Foreskin fibroblast (primary cell): ENCODE measurements at places on chromosomes 5 and 9.

DNA sequence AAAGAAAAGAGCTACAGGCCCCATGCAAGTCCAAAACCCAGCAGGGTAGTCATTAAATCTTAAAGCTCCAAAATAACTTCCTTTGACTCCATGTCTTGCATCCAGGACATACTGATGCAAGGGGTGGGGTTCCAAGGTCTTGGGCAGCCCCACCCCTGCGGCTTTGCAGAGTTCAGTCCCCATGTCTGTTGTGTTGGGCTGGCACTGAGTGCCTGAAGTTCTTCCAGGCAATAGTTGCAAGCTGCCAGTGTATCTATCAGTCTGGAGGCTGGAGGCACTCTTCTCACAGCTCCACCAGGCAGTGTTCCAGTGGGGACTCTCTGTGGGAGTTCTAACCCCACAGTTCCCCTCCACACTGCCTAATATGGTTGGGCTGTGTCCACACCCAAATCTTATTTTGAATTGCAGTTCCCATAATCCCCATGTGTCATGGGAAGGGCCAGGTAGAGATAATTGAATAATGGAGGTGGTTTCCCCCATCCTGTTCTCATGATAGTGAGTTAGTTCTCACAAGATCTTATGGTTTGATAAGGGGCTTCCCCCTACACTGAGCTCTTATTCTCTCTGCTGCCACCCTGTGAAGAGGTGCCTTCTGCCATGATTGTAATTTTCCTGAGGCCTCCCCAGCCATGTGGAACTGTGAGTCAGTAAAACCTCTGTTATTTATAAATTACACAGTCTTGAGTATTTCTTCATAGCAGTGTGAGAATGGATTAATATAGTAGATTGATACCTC lies 237.5 kb upstream of the ADRA1B start:
- DNase-seq = no peak

GRCh38 chr9:87857141-87857947 lies 25.3 kb upstream of the SPATA31E1 start:
- DNase-seq = no peak

- peak; percentile 4 for DNase-seq
Measured at GRCh38 chr5:123746683-123747360, 234.8 kb downstream of the CSNK1G3 start.

DNA sequence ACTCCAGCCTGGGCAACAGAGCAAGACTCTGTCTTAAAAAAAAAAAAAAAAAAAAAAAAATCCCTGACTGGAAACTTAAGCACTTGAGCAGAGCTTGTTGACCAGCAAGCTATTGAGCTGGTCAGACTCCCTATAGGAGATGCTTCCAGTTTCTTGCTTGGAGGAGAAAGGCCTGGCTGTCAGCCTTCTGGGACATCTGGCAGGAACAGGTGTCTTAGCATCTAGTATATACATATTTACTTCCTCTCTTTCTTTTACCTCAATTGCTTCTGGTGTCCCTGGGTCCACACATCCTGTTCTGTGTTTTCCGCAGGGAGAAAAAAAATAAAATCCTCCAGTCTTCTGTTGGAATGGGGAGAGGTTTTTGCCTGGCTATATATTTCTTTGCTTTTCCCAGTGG lies 60.1 kb downstream of the PRKACG start:
- DNase-seq = no peak

DNA sequence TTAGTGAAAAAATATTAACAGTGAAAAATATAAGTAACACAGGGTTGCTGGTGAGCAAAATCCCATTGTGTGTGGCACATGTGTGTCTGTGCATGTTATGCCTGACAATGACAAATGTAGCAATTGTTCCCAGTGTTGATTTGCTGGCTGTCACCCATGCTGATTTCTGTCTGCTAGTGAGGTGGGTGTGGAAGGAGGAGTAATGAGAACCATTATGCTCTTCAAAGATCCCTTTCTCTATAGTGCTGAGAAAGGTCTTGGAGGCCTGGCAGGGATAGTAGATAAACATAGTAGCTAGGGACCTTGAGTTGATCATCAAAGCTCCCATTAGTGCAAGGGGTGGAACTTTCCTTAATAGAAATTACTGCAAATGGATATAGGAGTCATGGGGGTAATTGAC lies 152.5 kb upstream of the CLINT1 start:
- no peak for DNase-seq

- DNase-seq = peak; percentile 29
Measured at GRCh38 chr9:127104581-127105311, 17.7 kb downstream of the ANGPTL2 start.

DNA sequence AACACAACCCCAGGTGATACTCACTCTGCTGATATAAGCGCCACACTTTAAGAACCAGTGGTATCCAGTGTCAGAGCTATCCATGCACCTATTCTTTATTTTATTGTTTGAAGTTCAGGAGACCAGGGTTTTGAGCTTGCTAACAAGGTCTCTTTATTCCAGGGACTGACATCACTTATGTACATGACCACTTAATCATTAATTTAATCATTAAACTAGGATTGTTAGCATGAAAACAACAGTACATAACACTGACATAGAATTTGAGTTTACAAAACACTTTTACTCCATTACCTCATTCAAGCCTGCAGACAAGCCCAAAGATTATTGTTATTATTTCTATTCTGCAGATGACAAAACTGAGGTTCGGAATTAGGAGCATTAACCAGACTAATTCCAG lies 151.4 kb upstream of the IQGAP2 start:
- no peak for DNase-seq

DNA sequence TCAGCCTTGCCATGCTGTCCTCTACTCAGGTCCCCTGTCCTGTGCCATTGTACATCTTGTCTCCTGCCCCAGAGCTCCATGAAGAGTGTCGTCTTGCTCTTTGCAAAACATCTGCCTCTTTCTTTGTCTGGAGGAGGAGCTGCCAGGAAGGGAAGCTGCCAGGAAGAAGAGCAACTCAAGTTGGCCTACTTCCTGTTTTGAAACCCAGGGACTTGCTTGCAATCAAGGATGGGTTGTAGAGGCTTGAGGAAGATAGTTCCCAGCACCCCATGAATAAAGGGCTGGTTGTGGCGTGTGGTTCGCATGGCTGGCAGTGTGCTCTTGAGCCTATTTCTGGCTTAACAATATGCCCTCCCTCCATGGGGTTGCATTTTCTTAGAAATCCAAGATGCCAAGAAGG lies 53.0 kb upstream of the CPEB4 start:
- no peak for DNase-seq

DNA sequence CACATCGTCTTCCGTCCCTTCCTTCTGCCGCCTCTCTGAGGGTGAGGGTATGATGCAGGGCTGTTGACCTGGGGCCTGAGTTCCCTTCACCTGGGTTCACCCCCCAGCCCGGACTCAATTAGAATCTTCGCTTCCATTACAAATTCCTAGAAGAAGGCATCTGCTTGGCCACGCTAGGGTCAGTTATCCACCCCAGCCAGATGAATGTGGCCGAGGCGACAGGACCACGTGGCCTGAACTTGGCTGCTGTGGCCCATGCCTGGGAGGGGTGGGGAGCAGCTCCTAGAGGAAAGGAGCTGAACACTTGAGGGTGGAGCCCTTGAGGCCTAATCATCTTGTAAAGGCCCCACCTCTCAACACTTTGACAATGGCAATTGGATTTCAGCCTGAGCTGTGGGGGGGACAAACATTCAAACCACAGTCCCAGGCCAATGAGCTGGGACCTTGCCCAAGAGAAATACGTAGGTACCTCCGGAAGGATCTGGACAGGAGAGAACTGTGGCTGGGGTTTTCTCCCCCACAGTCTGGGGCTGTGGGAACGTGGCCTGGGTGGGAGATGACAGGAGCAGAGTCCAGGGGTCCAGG lies 90.6 kb upstream of the ADAMTS2 start:
- DNase-seq = no peak

GRCh38 chr5:88269222-88269771 lies 652 bp upstream of the TMEM161B start:
- peak; percentile 30 for DNase-seq

- no peak for DNase-seq
Measured at GRCh38 chr9:93668261-93668871, 92.0 kb downstream of the PHF2 start.

DNA sequence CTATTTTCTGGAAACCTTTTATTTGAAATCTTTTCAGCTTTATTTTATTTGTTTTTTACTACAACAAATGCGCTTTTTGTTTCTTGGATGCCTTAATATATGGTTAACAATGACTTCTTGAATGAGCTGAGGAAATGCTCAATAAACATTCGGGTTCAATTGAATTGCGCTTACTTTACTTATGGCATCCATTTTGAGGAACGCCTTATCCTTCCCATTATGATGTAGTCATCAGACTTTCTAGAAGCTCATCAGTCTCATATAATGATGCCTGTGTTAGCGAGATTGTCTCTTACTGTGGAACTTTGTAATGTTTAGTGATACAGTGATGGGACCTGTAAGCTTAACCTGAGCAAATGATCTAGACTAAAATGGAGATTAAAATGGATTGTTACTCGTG lies 916 bp downstream of the SHLD3 start:
- no peak for DNase-seq

GRCh38 chr5:89934069-89934468 lies 475.5 kb downstream of the CETN3 start:
- no peak for DNase-seq

DNA sequence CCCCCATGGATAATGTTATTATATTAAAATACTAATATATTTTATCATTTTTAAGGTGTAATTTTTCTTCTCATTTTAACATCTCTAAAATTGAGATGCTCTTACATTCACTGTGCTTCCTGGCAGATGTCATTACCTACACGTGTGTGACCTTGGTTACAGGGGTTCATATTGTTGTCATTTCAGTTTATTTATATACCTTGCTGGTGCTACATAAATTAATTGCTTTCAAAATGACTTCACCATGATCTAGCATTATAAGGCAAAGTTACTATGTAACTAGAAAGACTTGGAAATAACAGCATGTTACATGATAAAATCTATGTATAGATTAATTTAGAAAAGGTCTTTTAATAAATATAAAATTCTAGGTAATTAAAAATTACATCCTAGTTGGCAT lies 60.9 kb downstream of the ARHGEF28 start:
- no peak for DNase-seq

- no peak for DNase-seq
Measured at GRCh38 chr5:128357226-128357625, 180.8 kb downstream of the FBN2 start.
